ENCODE measurements at places on chromosomes 7 and 10.

- no peak for DNase-seq
Observed at GRCh38 chr10:27503498-27504006, 552 bp upstream of the RAB18 start.

DNA sequence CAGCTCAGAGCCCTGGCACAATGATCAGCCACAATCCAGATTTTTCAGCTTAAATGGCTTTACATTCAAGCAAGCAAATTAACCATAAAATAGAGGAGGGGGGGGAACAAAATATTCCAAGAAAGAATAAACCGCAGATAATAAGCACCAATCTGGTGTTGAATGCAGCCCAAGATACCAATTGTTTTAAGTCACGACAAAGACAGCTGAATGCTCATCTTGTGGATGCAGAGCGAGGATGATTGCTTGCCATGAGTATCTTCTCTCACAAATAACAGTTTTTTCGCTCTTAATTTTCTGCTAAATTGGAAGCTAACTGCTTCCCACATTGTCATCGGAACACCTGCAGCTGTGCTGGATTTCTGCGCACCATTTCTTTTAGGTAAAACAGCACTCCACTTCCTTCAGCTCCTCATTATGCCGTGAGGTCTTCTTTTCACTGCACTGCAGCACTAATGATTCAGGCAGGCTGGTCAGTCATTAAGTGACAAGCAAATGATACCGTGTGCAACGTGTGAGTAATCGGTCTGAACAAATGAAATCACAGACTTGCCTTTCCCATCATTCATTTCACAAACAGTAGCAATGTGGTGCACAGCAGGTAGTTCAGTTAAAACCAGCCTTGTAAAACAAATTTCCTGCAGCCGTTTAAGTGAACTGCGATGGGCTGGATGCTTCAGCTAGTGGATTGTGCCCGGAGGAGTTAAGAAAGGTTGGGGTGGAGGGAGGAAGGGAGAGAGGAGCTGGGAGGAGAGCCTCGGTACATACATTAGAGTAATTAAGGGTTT, 106.4 kb upstream of the CDCA7L start:
- no peak for DNase-seq

GRCh38 chr10:17910125-17910789, 41.5 kb upstream of the SLC39A12 start:
- DNase-seq = no peak

DNA sequence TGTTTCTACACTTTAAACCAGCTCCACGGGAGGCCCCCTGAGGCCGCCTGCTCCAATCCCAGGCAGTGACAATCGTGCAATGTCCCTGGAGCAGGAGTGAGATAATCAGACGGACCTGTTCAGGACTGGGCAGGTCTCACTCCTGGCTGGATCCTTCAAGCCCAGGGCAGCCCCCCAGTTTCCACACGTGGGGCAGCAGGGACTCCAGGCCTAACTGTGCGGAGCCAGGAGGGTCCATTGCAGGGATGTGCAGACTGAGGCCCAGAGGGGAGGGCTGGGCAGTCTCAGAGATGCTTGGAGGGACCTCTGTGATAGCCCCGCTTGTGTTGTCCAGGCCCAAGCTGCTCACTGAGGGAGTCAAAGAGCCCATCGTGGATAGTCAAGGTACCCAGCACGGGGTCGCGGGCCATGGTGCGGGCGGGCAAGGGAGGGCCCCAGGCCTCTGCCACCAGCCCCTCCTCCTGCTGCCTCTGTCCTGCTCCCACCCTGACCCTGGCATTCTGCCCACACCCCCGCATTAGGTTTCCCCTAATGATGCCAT, 110.5 kb upstream of the KCTD7 start:
- DNase-seq = no peak

DNA sequence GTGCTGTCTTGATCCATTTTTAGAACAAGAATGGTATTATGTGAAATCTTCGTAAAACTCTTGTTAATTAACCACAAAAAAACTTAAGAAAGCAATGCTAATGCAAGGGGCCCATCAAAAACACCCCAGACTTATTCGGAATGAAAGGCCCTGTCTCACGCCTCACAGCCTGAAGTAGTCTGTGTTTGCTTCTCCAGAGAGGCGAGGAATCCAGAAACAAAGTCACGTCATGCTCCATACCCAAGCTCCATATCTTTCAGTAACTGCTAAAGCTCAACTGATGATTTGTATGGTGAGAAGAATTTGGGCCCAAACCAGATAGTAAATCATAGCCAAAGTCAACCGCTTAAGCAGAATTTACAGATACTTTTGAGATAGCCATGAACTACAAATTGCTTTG, 155.4 kb downstream of the ATE1 start:
- DNase-seq = no peak

DNA sequence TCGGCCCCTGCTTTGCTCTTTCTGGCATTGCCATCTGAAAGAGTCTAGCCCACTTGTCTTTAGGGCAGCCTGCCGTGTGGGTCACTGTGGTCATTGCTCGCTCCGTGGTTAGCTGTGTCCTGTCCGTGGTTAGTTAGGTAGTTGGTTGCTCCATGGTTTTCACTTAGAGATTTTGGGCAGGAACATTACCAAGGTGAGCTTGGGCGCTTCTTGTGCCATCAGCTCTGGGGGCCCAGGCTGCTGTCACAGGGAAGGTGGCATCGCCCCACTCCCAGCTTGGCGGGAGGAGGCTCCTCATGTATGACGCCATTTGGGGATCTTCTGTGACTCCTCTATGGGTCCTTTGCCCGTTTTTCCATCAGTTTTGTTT, 53.1 kb downstream of the INPP5A start:
- DNase-seq = no peak

GRCh38 chr7:48398191-48398590, 226.9 kb downstream of the ABCA13 start:
- no peak for DNase-seq

- DNase-seq = no peak
Observed at GRCh38 chr10:613271-614138, 76.0 kb downstream of the DIP2C start.

DNA sequence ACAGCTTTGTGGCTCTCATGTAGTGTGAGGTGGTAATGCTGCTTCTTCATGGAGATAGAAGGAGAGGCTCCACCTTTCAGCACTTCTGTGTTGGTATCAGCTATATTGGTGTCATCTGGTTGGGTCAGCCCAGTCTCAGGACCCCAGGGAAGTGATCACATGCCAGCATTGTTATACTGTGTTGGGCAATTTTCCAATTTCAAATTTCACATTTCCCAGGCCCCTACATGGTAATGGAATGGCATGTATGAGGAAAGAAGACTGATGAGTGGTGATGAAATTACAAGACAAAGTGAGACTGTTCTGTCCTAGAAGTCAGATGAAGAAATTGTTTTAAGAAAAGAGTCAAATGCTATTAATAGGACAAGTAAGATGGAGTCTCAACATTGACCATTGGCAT, 3.7 kb upstream of the AKR1C3 start:
- DNase-seq = no peak

GRCh38 chr7:111198255-111198654, 107.3 kb downstream of the LRRN3 start:
- DNase-seq = no peak

GRCh38 chr7:17651341-17651740, 289.0 kb downstream of the SNX13 start:
- no peak for DNase-seq

- no peak for DNase-seq
Observed at GRCh38 chr10:19817231-19817933, 1.1 kb downstream of the PLXDC2 start.

- DNase-seq = no peak
Observed at GRCh38 chr7:1345796-1346755, 113.2 kb downstream of the MICALL2 start.

GRCh38 chr7:155763691-155764437, 48.4 kb downstream of the SHH start:
- DNase-seq = peak; percentile 52
